ENCODE measurements at places on chromosomes 11 and 22. TPM values are rescaled to one million over a fixed set of nuclear protein-coding genes. Genes with fewer than 3 reads are reported as not detected.

- no peak for DNase-seq
These were observed 566.9 kb upstream of the ANO5 start for GRCh38 chr11:21625982-21626381.

DNA sequence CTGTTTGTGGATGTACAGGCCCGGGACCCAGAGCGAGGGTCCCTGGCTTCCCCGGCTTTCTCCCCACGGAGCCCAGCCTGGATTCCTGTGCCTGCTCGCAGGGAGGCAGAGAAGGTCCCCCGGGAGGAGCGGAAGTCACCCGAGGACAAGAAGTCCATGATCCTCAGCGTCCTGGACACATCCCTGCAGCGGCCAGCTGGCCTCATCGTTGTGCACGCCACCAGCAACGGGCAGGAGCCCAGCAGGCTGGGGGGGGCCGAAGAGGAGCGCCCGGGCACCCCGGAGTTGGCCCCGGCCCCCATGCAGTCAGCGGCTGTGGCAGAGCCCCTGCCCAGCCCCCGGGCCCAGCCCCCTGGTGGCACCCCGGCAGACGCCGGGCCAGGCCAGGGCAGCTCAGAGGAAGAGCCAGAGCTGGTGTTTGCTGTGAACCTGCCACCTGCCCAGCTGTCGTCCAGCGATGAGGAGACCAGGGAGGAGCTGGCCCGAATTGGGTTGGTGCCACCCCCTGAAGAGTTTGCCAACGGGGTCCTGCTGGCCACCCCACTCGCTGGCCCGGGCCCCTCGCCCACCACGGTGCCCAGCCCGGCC, 16.7 kb upstream of the ACR start:
- DNase-seq, result no peak

DNA sequence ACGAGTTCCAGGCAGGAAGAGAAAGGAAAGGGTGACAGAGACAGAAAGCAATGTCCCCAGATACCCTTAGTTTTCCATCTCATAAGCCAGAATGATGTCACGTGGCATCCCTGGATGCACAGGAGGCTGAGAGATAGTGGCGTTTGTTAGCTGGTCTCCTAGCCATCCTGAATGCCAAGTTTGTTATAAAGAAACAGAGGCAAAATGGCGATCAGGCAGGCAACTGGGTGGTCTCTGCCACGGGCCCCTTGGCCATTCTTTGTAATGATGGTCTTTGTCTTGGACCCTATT, 5.3 kb downstream of the SMIM38 start:
- no peak for DNase-seq

- no peak for DNase-seq
These were observed 100.0 kb downstream of the ADAMTS15 start for GRCh38 chr11:130548491-130548833.

GRCh38 chr11:88535916-88536547, 198.5 kb upstream of the CTSC start:
- no peak for DNase-seq

DNA sequence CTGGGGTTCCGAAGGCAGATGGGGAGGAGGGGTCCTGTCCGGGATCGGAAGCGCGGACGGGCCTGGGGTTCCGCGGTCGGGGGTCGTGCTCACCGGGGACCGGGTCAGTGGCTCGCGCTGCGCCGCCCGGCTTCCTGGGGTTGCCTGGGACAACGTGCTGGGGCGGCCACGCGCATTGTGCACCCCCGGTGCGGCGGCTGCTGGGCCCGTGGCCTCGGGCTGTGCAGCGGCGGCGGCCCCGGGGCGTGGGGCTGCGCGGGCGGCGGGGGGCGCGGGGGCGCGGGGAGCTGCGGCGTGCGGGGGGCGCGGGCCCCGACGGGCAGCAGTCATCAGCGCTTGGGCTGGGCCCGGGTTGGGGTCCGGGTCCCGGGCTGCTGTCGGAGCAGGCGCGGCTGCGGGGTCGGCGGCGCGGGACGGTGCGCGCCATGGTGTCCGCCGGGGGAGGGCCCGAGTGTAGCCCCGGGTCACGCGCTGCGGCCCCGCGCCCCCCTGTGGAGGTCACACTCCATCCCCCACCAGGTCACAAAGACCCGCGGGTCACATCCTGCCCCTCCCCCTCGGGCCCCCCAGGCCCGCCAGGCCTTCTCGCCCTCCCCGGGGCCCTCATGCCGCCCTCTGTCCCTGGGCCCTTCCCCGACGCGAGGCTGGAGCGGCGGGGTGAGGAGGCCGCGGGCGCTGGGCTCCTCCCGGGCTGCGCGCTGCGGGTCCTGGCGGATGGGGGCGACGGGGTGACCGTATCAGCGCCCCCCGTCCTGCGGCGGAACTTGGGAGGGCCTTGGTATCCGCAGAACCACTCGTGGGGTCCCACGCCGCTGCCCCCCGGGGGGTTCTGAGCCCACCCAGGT, at the start of gene TTLL8:
TSS of gene TTLL8 (minus strand) at position 238 of the 845 bp plus-strand sequence.
- no peak for DNase-seq

TPBGL gene
- total RNA-seq, result 0.26 TPM

GAB4 gene
- total RNA-seq, result not detected

PIWIL4 gene
- total RNA-seq, result 13.2 TPM

Measured in body of pancreas (tissue), 4 donors.